Effector memory CD8-positive, alpha-beta T cell (primary cell): ENCODE measurements at places on chromosomes 7 and 10.
A peak's percentile ranks its signal among the peaks of the same experiment; 100 is the strongest.

DNA sequence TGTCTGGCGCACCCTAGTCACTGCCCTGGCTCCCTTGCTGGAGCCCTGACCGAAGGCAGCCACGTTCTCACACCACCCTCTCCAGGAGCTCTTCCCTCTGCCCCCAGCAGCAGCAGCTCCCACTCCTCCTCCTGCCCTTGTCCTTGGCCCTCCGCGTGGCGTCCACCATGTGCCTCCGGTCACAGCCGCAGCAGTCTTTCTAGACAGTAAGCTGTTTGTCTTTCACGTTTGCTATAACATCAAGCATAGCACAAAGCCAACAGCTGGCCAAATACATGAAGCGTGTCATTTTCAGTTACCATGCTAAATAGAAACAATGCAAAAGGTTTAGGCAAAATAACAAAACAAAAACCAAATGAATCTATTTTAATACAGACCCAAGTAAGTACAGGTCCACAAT, 3.3 kb downstream of the PITRM1 start:
- H3K27ac ChIP-seq = no peak overlapping the region
- H3K27me3 ChIP-seq = no peaks in the 10 kb centered on the region
- H3K4me3 ChIP-seq = no peak overlapping the region

- H3K4me3 ChIP-seq = no peak overlapping the region
- no peaks in the 10 kb centered on the region for H3K27me3 ChIP-seq
- DNase-seq = no peak
- H3K36me3 ChIP-seq = no peaks in the 10 kb centered on the region
- H3K4me1 ChIP-seq = peaks cover 2% of the 10 kb centered on the region
Observed at GRCh38 chr7:16084370-16084769, 337.0 kb downstream of the CRPPA start.

DNA sequence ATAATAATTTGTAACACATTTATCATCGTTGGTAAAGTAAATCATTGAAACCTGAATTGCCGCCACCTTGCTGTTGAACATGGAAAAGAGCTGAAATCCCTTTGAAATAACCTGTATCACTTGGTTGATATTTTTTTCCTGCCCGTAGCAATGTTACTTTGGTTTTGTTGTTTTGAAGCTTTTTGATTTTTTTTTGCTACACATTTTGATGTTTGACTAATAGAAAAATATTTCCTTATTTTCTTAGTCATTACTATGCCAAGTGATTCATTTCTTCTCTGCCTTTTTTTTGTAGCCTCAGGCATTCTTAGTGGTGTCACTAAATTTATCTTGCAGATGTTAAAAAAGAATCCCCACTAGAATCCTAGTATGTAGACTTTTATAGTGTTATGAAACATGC, 235.1 kb upstream of the MEOX2 start:
- H3K27me3 ChIP-seq = no peaks in the 10 kb centered on the region
- no peak for DNase-seq
- no peaks in the 10 kb centered on the region for H3K4me1 ChIP-seq
- H3K36me3 ChIP-seq = peaks cover 2% of the 10 kb centered on the region
- no peak overlapping the region for H3K4me3 ChIP-seq

DNA sequence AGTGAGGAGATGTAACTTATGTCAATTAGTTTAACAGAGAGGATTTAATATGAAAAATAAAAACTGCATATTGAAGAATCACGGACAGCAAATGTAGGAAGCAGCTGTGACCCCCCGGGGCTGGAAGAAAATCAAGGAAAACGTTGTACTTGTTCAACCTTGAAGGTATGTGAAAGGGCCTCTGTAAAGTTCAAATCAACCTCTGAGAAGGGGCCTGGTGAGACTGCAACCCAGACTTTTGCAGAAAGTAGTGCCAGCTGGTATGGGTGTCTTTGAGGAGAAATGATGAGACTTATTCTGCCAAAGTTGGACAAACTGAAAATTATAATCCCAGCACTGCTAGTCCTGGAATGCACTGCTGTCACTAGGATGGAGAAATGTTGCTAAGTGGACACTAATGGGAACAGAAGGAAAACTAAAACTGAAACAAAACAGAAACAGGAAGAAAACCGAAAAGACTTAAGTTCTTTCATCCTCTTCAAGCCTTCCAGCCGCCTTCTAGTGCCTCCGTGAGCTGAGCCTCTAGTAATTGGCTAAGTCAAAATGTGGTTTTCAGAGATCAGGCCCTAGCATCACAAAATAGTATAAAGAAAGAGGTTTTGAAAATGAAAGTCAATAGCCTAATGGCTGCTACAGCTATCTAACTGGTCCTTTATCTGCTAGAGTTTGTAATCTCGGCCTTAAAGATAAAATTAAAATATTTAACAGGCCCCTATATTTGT, 253.7 kb upstream of the SORCS1 start:
- no peaks in the 10 kb centered on the region for H3K27me3 ChIP-seq
- no peaks in the 10 kb centered on the region for H3K4me1 ChIP-seq
- no peak for DNase-seq
- H3K4me3 ChIP-seq = no peak overlapping the region

DNA sequence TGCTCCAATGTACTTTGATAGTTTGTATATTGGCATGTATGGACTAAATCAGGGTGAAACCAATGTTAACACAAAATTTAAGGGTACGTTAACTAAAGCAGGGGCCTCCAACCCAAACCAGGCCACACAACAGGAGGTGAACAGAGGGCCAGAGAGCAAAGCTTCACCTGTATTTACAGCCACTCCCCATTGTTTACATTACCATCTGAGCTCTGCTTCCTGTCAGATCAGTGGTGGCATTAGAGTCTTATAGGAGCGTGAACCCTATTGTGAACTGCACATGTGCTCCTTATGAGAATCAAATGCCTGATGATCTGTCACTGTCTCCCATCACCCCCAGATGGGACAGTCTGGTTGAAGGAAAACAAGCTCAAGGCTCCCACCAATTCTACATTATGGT, 62.0 kb upstream of the SCIN start:
- no peaks in the 10 kb centered on the region for H3K4me1 ChIP-seq
- no peaks in the 10 kb centered on the region for H3K36me3 ChIP-seq
- no peak for DNase-seq
- H3K27me3 ChIP-seq = no peaks in the 10 kb centered on the region

DNA sequence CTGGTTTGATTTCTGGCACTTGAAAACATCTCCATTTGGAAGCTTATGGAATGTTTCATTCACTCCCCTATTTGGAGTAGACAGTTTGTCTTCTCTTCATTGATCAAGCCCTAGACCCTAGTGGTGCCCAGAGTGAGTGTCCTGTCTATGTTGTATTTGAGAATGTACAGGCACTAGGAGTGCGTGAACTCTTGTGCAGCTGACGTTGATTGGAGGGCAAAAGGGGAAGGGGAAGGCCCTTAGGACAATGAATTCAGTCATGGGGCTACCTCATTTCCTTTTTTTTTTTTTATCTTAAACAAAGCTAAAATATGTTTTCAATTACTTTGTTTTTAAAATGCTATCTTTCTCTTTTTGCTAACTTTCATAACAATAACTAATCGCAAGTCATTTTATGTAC, 66.5 kb downstream of the ADD3 start:
- peaks cover 7% of the 10 kb centered on the region for H3K36me3 ChIP-seq
- DNase-seq = no peak
- no peaks in the 10 kb centered on the region for H3K27me3 ChIP-seq
- peaks cover 63% of the 10 kb centered on the region for H3K4me1 ChIP-seq
- H3K4me3 ChIP-seq = peak overlapping the region; percentile 34

DNA sequence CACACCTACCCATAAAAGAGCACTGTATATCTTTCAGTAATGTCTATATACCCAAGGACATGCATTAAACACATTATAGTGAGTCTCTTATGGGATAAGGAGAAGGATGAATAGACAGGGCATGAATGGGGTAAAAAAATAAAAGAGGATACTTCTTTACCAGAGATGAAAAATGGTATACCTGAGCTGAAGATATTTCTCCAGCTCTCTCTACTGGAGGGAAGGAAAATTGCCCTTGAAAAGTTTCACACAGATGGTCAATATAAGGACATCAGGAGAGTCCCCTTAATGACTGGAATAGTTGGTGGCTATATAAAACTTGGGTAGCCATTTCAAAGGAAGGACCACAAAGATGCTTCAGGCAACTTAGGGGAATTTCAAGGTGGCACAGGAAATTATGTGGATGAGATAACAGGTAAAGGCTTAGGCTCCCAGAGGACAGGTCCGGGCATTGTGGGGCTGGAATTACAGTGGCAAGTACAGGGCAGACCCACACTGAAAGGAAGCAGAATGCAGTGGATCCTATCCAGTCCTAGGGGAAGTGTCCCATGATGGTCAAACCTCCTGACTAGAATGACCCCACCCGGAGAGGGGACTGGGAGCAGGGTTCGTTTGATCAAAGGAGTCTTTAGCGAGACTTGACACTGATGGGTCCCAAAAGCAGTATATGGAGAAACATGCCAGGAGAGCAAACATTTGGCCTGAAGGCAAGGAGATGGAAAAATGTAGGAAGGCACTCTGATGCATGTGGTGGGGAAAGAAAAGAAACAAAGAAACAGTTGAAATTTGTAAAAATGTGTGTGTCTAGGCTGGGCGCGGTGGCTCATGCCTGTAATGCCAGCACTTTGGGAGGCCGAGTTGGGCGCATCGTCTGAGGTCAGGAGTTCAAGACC, 35.6 kb downstream of the PLAU start:
- no peaks in the 10 kb centered on the region for H3K4me1 ChIP-seq
- H3K27ac ChIP-seq = no peak overlapping the region
- no peaks in the 10 kb centered on the region for H3K36me3 ChIP-seq
- H3K4me3 ChIP-seq = no peak overlapping the region
- no peaks in the 10 kb centered on the region for H3K27me3 ChIP-seq

GRCh38 chr10:26269754-26270153, 53.2 kb downstream of the GAD2 start:
- no peak overlapping the region for H3K4me3 ChIP-seq
- H3K27me3 ChIP-seq = peaks cover 59% of the 10 kb centered on the region
- no peak overlapping the region for H3K27ac ChIP-seq
- no peak for DNase-seq
- H3K4me1 ChIP-seq = peaks cover 3% of the 10 kb centered on the region
- H3K36me3 ChIP-seq = no peaks in the 10 kb centered on the region
